ENCODE measurements at places on chromosomes 13 and 19. TPM values are rescaled to one million over a fixed set of nuclear protein-coding genes. Genes with fewer than 3 reads are reported as not detected.

The KLF16 gene
- 24.0 TPM for total RNA-seq

The RFXAP gene
- 13.8 TPM for total RNA-seq

The OVOL3 gene
- total RNA-seq = not detected

The TARM1 gene
- total RNA-seq = not detected

The LRRC63 gene
- total RNA-seq = 1.5 TPM

The RFPL4A gene
- not detected for total RNA-seq

- no peak overlapping the region for H3K27ac ChIP-seq
- no peaks in the 10 kb centered on the region for H3K36me3 ChIP-seq
- H3K4me1 ChIP-seq = no peaks in the 10 kb centered on the region
- no peaks in the 10 kb centered on the region for H3K27me3 ChIP-seq
Observed at GRCh38 chr13:61592489-61592888, 176.8 kb upstream of the PCDH20 start.

DNA sequence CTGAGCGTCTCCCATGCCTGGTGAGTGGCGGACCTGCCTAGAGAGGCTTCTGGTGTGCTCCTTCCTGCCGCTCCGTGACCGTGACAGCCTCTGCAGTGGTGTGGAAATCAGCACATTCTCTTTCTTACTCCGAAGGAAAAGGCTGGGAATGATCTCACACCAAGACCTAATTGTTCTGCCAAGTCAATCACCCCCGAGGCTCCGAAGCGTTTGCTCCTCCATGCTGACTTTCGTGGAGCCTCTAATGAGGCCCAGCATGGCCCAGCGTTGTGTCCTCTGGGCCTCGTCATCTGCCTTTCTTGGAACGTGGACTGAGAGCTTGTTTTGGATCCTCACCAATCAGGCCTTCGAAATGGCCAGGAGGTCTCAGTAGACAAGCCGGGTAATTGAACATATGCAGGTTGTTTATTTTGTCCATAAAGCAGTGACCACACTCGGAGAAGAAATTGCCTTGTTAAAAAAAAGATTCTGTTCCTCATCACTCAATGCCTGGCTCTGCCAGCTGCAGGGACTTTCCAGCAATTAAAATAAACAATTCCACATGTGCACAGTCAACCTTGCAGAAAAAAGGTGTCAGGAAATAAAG lies 107.1 kb downstream of the UBL3 start:
- H3K27ac ChIP-seq = no peak overlapping the region
- H3K27me3 ChIP-seq = peaks cover 14% of the 10 kb centered on the region
- no peaks in the 10 kb centered on the region for H3K36me3 ChIP-seq

DNA sequence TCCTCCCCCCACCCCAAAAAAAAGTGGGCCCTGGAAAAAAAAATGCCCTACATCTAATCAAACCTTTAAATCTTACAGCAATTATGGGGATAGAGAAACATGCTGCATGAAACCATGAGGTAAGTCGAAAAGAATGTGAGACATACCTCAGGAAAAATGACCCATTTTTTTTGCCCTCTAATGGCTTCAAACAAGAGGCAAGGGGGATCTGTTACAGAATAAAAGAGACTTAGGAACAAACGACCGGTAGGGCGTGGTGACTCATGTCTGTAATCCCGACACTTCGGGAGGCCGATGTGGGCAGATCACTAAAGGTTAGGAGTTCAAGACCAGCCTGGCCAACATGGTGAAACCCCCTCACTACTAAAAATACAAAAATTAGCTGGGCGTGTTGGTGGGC lies 8.4 kb downstream of the RGL3 start:
- no peak overlapping the region for H3K4me3 ChIP-seq
- H3K27ac ChIP-seq = no peak overlapping the region
- no peaks in the 10 kb centered on the region for H3K4me1 ChIP-seq
- H3K36me3 ChIP-seq = no peaks in the 10 kb centered on the region

- no peaks in the 10 kb centered on the region for H3K27me3 ChIP-seq
- no peaks in the 10 kb centered on the region for H3K36me3 ChIP-seq
- DNase-seq = no peak
- H3K4me3 ChIP-seq = no peak overlapping the region
- no peaks in the 10 kb centered on the region for H3K4me1 ChIP-seq
Observed at GRCh38 chr13:34657716-34658115, 284.4 kb upstream of the NBEA start.

GRCh38 chr13:58480061-58480460 lies 848.5 kb downstream of the PCDH17 start:
- H3K27me3 ChIP-seq = no peaks in the 10 kb centered on the region
- no peak for DNase-seq
- H3K27ac ChIP-seq = no peak overlapping the region
- no peaks in the 10 kb centered on the region for H3K36me3 ChIP-seq
- no peak overlapping the region for H3K4me3 ChIP-seq
